Stimulated activated CD8-positive, alpha-beta memory T cell treated with anti-CD3 and anti-CD28 coated beads, Interleukin-4, amount 100 ng/mL, for 1 hour (primary cell): ENCODE measurements at places on chromosomes 16 and 17.
A peak's percentile ranks its signal among the peaks of the same experiment; 100 is the strongest.

DNA sequence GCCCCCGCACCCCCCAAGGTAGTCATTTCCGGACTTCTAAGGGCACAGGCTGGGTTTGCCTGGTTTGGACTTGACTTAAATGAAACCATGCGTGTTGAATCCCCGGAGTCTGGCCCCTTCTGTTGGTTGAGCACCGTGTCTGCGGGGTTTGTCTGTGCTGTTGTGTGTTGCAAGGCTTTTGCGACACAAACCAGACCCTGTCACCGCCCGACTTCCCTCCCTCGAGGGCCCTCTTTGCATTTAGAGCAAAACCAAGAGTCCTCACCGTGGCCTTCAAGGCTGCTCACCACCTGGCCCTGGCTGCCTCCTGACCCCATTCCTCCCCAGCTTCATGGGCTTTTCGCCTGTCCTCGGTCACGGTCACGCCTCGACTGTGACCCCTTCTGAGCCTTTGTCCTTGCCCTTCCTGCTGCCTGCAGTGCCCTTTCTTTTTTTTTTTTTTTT is 7.4 kb downstream of the CRISPLD2 start:
- DNase-seq, result no peak

- no peak for DNase-seq
Observed at GRCh38 chr16:66328282-66328681, 38.2 kb upstream of the CDH5 start.

GRCh38 chr16:1002399-1003166 is 21.0 kb downstream of the SOX8 start:
- peak; percentile 55 for DNase-seq

GRCh38 chr17:50169121-50169764 is 3.4 kb downstream of the SGCA start:
- no peak for DNase-seq

- DNase-seq, result no peak
Observed at GRCh38 chr17:27244011-27244410, 49.9 kb upstream of the WSB1 start.
